ENCODE measurements at places on chromosomes 7 and 10.
A peak's percentile ranks its signal among the peaks of the same experiment; 100 is the strongest.

DNA sequence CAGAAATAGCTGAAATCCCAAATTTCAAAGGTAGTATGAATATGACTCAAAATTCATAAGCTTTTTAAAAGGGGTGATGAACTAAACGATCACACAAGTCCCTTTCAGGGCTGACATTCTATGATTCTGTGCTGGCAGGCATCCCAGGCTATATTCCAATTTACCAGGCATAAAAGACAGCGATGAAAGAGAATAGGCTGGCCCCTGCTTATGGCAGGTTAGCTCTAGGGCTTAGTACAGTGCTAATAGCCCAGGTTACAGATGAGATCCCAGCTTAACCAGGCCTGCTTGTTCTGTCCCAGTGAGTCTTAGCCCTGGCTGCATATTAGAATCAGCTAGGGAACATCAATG lies 56.4 kb downstream of the CDHR3 start:
- no peaks in the 10 kb centered on the region for H3K36me3 ChIP-seq
- H3K27me3 ChIP-seq: peaks cover 70% of the 10 kb centered on the region
- H3K4me3 ChIP-seq: no peak overlapping the region
- H3K27ac ChIP-seq: no peak overlapping the region
- no peak for DNase-seq
- H3K4me1 ChIP-seq: no peaks in the 10 kb centered on the region

DNA sequence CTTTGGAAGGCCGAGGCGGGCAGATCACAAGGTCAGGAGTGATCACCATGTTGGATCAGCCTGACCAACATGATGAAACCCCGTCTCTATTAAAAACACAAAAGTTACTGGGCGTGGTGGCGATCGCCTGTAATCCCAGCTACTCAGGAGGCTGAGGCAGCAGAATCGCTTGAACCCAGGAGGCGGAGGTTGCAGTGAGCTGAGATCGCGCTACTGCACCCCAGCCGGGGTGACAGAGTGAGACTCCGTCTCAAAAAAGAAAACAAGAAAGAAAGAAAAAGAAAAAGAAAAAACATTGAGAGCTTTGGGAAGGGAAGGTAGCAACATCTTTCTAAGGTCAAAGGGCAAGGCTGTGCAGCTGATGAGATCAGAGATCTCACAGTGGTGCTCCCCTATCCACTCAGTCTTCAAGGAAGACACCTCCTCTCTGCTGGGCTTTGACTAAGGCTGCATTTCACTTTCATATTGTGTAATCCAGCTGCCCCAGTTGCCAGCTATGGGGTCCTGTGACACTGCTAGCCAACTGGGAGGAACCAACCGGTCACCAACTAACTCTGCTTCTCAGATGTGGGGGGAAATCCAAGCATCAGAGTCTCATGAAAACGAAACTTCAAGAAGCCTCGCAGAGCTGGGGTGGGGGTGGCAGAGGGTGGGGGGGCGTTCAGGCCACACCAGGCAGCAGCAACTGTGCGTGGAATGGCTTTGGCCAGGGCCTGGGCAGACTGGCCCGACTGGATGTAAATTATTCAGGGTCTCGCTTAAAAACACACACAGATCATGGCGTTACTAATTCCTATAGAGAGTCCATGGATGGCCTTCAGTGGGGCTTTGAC lies 1.5 kb downstream of the IL15RA start:
- peaks cover 23% of the 10 kb centered on the region for H3K4me1 ChIP-seq
- peak overlapping the region; percentile 100 for H3K4me3 ChIP-seq
- peak; percentile 42 for DNase-seq
- no peak overlapping the region for H3K27ac ChIP-seq
- peaks cover 37% of the 10 kb centered on the region for H3K27me3 ChIP-seq
- H3K36me3 ChIP-seq: no peaks in the 10 kb centered on the region

- H3K4me3 ChIP-seq: no peak overlapping the region
- no peaks in the 10 kb centered on the region for H3K4me1 ChIP-seq
- no peak for DNase-seq
- H3K27ac ChIP-seq: no peak overlapping the region
- no peaks in the 10 kb centered on the region for H3K27me3 ChIP-seq
- H3K36me3 ChIP-seq: peaks cover 3% of the 10 kb centered on the region
These were observed 74.3 kb downstream of the GLI3 start for GRCh38 chr7:42162560-42163325.

DNA sequence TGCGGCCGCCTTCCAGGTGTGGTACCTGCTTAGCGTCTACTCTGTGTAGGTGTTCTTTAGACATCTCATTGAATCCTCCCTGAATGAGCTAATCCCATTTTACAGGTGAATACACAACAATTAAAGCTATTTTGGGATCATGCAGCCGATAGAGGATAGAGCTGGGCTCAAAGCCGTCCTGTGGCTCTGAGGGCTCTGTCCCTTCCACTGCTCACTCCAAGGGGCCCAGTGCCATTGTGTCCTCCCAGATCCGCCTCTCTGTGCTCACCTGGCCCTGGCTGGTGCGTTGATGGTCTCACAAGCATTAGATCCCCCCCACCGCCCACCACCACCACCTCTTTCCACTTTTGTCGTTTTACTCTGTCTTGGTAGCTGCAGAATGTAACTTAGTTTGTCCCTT lies 13.1 kb downstream of the NPTX2 start:
- peaks cover 24% of the 10 kb centered on the region for H3K4me1 ChIP-seq
- no peaks in the 10 kb centered on the region for H3K36me3 ChIP-seq
- no peak overlapping the region for H3K27ac ChIP-seq
- H3K4me3 ChIP-seq: no peak overlapping the region
- H3K27me3 ChIP-seq: no peaks in the 10 kb centered on the region
- no peak for DNase-seq

- DNase-seq: no peak
- no peaks in the 10 kb centered on the region for H3K4me1 ChIP-seq
- H3K36me3 ChIP-seq: no peaks in the 10 kb centered on the region
- no peaks in the 10 kb centered on the region for H3K27me3 ChIP-seq
- no peak overlapping the region for H3K4me3 ChIP-seq
These were observed 65.3 kb downstream of the TFEC start for GRCh38 chr7:115965236-115965635.

- peaks cover 10% of the 10 kb centered on the region for H3K4me1 ChIP-seq
- H3K27me3 ChIP-seq: peaks cover 39% of the 10 kb centered on the region
- DNase-seq: no peak
- no peak overlapping the region for H3K27ac ChIP-seq
- no peak overlapping the region for H3K4me3 ChIP-seq
These were observed 4.4 kb upstream of the ATXN7L1 start for GRCh38 chr7:105880571-105881330.

- H3K27me3 ChIP-seq: no peaks in the 10 kb centered on the region
- H3K36me3 ChIP-seq: no peaks in the 10 kb centered on the region
- H3K27ac ChIP-seq: no peak overlapping the region
These were observed 512.4 kb downstream of the TNS3 start for GRCh38 chr7:47069385-47070076.

DNA sequence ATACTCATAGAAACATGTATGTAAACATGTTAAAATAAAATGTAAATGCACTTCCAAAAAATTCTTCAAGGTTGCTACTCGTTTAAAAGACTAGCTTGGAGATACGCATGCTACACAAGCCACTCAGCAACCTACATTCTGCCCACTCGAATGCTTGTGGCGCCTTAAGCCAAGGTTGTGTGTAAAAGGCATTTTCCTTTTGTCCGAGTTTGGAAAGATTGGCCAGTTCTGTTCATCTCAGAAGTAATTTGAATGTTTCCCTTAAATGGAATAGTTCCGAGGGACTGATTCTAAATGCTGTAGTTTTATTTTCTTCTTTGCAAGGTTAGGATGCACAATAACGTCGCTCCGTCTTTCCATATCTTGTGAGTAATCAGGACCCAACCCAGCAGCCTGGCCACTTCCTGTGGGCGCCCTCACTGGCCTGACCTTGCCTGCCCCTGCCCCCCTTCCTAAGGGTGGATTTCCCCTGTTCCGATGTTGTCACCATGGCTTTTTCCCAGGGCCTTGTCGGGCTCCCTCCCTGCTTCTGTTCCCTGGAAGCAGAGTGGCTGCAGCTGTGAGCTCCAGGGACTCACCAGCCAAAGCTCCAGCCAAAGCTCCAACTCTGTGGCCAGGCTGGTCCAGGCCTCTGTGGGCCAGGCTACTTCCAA lies 70.6 kb downstream of the PTPRE start:
- DNase-seq: no peak
- H3K27ac ChIP-seq: no peak overlapping the region
- no peak overlapping the region for H3K4me3 ChIP-seq
- no peaks in the 10 kb centered on the region for H3K4me1 ChIP-seq
- no peaks in the 10 kb centered on the region for H3K36me3 ChIP-seq

- no peaks in the 10 kb centered on the region for H3K4me1 ChIP-seq
- DNase-seq: no peak
These were observed 237.2 kb downstream of the CSTF2T start for GRCh38 chr10:51462076-51462779.

DNA sequence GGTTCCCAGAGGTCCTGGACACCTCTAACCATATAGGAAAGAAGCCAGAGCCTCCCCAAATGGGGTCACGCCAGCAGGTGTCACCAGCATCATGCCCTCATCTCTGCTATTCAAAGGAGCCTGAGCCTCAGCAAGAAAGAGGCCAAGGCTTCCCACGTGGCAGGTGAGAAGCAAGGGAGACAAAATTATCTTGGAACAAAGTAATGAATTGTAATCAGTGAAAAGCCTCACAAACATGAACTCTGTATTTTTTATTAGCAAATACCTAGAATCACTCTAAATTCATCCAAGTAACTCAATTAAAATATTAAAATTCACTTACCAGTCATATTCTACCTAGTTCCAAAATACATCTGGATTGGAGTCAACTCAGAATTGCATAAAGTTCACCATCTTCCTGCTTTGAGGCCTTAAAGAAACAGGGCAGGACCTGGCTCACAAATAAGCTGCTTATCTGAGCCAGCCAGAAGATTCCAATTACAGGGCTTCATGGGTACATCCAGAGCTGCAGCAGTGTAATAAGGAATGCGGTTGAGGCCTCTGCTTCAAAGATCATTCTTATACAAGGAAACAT lies 68.7 kb downstream of the SGMS1 start:
- no peak for DNase-seq
- H3K4me3 ChIP-seq: no peak overlapping the region
- H3K4me1 ChIP-seq: no peaks in the 10 kb centered on the region
- peaks cover 2% of the 10 kb centered on the region for H3K27me3 ChIP-seq

DNA sequence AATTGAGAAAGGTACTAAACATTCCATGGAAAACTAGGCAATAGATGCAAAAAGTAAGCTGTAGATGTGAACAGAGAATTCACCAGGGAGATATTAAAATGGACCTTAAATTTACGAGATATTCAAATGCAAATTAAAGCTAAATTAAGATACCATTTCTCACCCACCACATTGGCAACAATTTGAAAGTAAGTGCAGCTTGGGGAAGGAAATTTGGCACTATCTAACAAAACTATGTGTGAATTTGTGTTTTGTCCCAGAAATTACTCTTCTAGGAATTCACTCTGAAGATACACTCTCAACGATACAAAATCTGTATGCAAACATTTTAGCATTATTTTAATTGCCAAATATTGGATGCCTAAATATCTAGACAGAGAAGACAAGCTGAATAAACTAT lies 178.2 kb upstream of the SORCS1 start:
- no peaks in the 10 kb centered on the region for H3K36me3 ChIP-seq
- H3K4me3 ChIP-seq: no peak overlapping the region
- H3K27me3 ChIP-seq: no peaks in the 10 kb centered on the region
- DNase-seq: no peak

DNA sequence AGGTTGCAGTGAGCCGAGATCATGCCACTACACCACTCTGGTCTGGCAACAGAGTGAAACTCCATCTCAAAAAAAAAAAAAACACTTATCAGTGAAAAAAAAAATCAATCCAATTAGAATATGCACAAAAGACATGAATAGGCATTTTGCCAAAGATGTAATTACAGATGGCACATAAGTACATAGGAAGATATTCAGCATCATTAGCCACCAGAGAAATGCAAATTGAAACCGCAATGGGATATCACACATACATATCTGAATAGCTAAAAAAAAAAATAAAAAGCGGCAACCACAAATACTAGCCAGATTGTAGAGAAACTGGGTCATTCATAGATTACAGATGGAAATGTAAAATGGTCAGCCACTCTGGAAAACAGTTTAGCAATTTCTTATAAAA lies 1310.8 kb downstream of the XPNPEP1 start:
- no peak overlapping the region for H3K27ac ChIP-seq
- no peak overlapping the region for H3K4me3 ChIP-seq
- DNase-seq: no peak
- H3K36me3 ChIP-seq: no peaks in the 10 kb centered on the region
- H3K27me3 ChIP-seq: no peaks in the 10 kb centered on the region
- H3K4me1 ChIP-seq: no peaks in the 10 kb centered on the region

DNA sequence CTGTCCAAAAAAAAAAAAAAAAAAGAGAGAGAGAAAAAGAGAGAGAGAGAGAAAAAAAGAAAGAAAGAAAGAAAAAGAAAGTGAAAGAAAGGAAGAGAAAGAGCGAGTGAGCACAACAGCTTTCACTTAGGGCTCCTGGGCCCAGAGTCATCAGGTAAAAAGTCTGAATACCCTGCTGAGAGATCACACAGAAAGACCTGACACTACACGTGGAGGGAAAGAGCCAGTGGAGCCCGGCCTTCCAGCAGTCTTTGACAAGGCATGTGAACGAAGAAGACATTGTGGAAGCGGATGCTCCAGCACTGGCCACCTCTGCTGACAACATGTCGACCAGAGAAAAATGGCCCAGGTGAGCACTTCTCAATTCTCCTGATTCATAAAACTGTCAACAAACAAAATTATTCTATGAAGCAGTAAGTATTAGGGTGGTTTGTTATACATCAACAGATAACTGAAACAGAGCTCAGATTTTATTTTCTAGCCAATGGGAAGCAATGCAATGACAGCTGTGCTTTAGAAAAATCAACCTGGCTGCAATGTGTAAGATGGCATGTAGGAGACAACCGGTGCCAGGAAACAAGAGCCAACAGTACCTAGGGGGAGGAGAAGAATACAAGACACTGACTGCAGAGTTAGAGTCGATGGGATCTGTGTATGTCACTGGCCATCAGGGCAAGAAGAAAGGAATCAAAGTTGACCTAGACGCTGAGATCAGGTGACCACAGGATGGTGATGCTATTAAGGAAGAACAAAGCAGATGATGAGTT lies 4.4 kb downstream of the RNF216 start:
- H3K27me3 ChIP-seq: no peaks in the 10 kb centered on the region
- peaks cover 36% of the 10 kb centered on the region for H3K36me3 ChIP-seq
- no peak overlapping the region for H3K27ac ChIP-seq

DNA sequence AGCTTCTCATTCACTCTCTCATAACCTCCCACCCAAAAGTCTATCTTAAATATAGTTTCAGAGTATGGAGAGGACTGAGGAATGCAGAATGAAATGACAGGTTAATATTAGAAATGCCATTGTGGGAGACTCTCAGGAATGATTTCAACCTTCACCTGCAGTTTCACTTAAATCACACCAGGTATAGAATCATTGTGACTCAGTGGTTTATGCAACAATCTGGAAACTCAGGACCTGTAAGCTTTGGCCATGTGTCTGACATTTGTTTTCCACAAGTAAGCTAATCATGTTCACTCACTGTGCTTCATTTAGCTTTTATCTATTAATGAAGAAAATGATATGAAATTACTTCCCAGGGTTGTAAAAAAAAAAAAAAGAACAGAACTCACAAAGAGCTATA lies 8.7 kb upstream of the PTPN12 start:
- DNase-seq: no peak
- H3K4me1 ChIP-seq: no peaks in the 10 kb centered on the region
- no peak overlapping the region for H3K4me3 ChIP-seq
- no peaks in the 10 kb centered on the region for H3K27me3 ChIP-seq

Data from DND-41 (cell line).